Cortex of kidney (tissue), 1 donor: ENCODE measurements at places on chromosomes 1 and 21.

DNA sequence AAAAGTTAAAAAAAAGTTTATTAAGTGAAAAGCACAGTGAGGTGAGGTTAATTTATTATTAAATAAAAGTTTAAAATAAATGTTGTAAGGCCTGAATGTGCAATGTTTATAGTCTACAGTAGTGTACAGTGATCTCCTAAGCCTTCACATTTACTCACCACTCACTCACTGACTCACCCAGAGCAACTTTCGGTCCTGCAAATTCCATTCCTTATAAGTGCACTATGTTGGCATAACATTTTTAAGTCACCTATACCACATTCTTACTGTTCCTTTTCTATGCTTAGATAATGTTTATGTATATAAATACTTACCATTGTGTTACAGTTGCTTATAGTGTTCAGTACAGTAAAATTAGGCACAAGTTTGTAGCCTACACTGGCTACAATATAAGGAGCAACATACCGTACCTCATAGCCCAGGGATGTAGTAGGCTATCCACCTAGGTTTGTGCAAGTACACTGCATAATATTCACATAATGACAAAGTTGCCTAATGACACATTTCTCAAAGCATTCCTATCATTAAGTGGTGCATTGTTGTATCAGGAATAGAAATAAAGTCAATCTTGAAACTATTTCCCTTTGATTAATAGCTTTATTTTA lies 426.5 kb upstream of the BRINP3 start:
- no peak for DNase-seq

DNA sequence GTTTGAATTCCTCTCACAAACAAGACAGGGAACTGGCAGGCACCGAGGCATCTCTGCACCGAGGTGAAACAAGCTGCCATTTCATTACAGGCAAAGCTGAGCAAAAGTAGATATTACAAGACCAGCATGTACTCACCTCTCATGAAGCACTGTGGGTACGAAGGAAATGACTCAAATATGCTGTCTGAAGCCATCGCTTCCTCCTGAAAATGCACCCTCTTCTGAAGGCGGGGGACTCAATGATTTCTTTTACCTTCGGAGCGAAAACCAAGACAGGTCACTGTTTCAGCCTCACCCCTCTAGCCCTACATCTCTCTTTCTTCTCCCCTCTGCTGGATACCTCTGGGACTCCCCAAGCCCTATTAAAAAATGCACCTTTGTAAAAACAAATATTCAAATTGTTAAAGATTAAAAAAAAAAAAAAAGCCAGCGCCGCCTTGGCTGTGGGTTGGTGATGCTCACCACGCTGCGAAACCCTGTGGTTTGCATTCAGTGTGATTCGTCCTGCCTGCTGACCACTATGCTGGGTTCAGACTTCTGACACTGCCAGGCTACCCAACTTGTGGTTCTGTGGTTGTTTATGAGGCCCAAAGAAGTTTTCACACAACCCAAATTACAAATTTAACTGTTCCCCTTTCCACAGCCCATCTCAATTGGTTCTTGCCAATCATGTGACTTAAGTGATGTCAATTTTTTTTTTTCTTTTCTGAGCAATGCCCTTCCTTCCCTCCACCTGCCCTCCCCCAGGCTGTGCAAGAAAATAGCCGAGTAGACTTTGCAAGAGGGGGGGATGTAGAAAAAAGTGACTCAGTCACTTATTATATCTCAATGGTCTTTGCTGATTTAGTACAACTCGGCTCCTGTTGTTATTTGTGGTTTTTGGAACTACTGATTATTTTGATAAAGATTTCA lies at the start of gene RUNX1:
Gene RUNX1 (minus strand): TSS at position 597 of the 912 bp plus-strand sequence.
- DNase-seq, result no peak

GRCh38 chr1:147246910-147247655 lies 4.6 kb downstream of the CHD1L start:
- no peak for DNase-seq

DNA sequence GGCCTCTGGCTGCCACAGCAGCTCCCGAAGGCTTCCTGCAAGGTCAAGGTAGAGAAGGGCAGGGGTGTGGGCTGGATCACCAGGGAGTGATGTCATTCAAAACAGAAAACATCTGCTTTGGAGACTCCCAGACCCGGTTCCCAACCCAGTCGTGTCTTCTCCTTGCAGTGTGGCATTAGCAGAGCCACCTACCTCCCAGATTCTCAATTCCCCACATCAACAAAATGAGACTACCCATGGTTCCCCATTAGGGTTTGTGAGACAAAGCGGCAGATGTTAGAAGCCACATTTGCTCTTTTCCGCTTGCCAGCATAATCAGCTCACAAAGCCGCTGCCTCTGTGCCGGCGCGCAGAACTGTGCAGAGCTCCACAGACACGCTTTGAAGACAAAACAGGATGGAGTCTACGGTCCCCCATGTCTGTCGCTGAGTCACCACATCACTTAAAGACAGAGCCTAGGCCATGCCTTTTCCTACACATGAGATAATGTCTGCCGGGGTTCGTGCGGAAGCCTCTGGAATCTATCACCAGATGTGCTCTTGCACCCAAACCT lies 12.5 kb downstream of the KIF17 start:
- DNase-seq, result no peak

- DNase-seq, result no peak
These were observed 19.2 kb upstream of the BCL10 start for GRCh38 chr1:85295654-85296053.

GRCh38 chr1:30823627-30823968 lies 66.0 kb upstream of the LAPTM5 start:
- no peak for DNase-seq
